ENCODE measurements at places on chromosomes 16 and 17.

- no peak for DNase-seq
Observed at GRCh38 chr17:77407321-77408277, 266.8 kb downstream of the SEC14L1 start.

DNA sequence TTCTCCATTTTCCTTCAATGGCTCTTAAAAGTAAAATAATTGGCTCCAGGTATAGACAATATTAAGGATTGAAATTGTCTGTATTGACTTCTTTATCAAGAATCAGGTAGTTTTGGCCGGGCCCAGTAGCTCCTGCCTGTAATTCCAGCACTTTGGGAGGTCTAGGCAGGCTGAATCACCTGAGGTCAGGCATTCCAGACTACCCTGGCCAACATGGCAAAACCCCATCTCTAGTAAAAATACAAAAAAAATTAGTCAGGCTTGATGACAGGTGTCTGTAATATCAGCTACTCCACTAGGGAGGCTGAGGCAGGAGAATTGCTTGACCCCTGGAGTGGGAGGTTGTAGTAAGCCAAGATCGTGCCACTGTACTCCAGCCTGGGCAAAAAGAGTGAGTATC, 1008.5 kb upstream of the EEF2KMT start:
- no peak for DNase-seq

- no peak for DNase-seq
Observed at GRCh38 chr17:43625606-43626005, 36.1 kb downstream of the MEOX1 start.

DNA sequence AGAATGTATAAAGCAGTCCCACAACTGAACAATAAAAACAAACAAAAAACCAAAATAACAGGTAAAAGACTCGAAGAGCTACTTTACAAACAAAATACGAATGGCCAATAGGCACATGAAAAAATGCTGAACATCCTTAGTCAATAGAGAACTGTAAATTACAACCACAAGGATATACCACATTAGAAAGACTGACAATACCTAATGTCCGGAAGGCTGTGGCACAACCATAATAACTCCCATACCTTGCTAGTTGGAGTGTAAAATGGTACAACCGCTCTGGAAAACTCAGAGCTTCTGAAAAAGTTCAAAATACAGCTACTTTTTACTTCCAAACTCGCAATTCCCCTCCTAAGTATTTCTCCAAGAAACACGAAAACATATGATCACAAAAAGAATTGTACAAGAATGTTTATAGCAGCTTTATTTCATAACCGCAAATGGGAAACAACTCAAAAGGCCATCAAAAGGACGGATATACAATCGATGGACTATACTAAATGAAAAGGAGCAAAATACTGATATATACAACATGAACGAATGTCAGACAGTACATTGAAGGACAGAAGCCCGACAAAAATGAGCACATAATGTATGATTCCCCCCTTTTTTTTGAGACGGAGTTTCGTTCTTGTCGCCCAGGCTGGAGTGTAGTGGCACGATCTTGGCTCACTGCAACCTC, 2.3 kb downstream of the TP53 start:
- DNase-seq, result no peak

DNA sequence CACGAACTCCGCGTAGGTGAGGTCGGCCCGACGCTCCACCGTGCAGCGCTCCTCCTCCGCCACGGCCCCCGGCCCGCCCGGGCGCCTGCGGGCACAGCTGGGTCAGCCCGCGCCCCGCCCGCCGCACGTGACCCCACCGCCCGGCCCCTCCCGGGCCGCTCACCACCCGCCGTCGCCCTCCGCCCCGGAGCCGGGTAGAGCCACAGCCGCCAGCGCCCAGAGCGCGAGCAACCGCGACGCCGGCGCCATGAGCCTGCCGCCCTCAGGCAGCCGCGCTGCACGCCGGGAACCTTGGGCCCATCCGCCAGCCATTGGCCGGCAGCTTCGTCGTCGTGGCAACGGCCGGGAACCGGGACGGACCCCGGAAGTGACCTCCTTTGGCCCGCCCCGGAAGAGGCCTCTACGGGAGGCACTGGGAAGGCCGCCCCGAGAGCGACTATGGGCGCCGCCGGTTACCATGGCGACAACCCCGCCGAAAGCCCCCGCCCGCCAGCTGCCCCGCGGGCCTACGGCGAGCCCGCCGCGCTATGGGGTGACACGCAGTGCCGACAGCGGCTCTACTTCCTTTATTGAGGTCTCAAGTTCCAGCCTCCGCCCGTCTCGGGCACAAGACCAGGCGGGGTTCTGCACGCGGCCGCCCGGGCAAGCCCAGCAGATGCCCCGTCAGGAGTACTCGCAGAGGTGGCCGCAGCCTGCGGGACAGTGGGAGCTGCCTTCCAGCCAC, at the start of gene JMJD8:
JMJD8 (minus strand) TSS at position 264 of the 724 bp plus-strand sequence; CDS start at position 249, 15 bp downstream.
- DNase-seq, result peak; percentile 86

- peak; percentile 30 for DNase-seq
Observed at GRCh38 chr16:28491230-28491969, 474 bp downstream of the CLN3 start.

- DNase-seq, result peak; percentile 61
Observed at GRCh38 chr17:50661795-50662391, 27.2 kb downstream of the ABCC3 start.

- DNase-seq, result no peak
Observed at GRCh38 chr17:6796887-6797490, 21.0 kb downstream of the FBXO39 start.

DNA sequence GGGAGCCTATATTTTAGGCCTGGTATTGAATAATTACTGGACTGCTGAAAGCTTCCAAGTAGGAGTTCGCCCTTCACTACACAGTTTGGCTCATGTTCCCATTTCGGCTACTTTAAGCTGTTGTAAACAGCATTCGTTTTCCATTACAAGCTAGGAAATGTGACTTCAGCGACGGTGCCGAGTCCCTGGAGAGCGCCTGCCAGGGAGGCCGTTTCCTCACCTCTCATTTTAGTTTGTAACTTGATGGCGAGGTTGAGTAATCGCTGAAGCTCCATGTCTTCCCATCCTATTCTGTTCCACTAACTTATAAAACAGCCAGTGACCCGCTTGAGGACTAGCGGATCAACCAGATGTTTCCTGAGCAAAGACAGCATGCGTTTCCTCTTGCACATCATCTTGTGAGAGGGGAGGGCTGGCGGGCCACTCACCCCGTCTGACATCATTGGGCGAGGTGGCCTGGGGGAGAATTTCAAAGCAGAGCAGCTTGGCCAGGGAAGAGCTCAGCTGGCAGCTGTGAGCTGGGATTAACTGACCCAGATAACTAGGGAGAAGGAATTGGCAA, 32.9 kb downstream of the PCTP start:
- peak; percentile 65 for DNase-seq

DNA sequence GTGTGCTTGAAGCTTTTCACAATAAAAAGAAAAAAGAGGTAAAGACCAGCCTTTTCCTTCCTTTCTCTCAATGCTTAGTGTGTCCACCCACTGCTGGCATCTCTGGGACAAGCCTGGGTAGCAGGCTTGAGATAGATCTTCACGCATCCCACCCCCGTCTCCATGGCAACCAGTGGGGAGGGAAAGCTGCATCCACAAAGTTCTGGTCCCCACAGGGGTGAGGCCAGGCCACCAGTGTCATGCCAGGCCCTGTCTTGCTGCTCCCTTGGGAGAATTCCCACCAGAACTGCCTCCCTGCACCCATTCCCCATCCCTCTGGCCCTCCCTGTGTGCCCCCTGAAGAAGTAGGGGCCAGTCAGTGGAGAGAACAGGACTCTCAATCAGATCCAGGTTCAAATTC, 259.9 kb downstream of the MRTFB start:
- DNase-seq, result no peak

DNA sequence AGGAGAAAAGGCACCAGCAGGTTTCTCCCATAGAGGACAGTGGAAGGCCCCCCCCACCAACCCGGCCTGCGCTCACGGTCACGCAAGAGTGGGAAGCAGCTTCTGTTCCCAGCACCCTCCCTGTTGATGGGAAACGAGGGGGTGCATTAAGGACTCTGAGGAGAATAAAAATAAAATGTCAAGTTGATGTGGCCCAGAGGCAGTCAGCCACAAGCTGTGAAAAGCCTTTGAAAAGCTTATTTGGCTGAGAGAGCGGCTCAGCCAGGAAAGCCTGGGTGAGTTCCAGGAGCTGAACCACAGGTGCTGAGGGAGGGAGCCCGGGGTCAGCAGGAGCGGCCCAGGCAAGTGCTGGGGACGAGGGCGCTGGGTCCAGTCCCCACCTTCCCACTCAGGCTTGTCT, 26.9 kb upstream of the SPATA32 start:
- peak; percentile 35 for DNase-seq

DNA sequence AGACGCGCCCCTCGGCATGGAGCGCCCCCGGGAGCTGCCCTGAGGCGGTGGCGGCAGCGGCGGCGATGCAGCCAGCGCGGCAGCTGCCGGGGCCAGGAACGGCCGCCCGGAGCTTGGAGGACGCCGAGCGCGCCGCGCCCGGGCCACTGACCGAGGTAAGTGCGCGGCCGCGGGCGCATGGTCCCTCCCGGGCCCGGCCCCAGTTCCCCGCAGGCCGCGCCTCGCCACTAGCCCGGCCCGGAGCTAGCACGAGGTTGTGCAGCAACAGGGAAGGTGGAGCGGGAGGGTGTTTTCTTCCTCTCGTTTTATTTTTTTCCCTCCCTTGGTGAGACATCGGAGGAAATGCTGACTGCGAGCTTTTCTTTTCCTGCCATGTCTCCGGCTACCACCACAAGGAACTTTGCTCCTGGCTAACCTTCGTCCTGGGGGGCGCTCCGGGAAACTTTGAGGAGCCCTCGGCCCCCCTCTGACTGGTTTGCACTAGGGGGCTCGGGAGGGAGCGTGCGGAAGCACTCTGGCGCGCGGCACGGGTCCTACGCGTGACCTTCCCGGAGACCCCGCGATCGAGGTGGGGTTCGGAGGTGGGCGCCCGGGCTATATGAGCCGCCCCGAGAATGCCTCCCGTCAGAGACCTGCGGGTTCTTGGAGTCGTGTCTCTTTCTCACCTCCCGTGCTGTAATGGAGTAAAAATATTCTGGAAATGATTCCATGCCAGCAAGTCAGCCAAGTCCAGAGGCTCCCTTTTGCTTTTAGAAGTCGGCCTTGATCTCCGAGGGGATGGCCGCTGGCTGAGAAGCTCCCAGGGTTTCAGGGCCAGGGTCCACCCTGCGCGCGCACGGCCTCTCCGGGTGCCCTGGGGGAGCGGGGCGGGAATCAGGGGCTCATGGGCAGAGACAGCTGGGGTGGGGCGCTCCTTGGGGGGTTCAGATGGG, 868 bp downstream of the KCNJ12 start:
- no peak for DNase-seq

DNA sequence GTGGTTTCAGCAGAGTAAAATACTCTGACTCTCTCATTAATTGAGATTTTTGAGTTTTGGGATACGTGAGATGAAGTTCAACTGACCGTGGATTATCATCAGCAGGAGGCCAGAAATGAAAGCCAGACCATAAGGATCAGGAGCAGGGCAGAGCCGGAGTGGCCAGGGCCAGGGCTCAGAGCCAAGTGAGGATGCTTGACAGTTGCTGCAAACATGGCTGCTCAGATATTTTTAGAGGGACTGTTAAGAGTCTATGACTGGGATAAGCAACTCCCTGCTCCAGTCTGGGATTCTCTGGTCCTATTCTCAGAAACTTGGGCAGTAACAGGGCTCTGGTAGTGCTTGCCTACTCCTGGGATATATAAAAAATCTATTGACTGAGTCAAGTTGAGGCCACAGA, 17.6 kb upstream of the CDH13 start:
- no peak for DNase-seq

DNA sequence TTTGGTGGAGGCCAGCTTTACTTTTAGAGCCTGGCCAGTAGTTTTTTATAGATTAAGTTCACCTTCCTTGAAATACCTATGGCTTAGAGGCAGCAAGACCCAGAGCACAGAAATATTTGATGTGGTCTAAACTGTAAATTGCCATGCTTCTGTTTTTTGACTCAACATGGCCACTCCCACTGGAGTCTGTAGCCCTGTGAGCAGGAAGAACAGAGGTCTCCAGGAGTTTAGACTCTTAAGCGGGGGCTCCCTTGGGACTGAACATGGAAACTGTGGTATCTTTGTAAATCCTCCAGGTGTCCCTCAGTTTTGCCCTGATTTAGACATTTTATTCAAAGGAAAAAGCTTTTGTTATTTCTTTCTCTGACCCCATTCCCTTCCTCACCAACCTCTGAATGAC, 145.6 kb downstream of the FTO start:
- peak; percentile 5 for DNase-seq

Measured in NCI-H524 (cell line).